ENCODE measurements at places on chromosomes 2 and 18.

DNA sequence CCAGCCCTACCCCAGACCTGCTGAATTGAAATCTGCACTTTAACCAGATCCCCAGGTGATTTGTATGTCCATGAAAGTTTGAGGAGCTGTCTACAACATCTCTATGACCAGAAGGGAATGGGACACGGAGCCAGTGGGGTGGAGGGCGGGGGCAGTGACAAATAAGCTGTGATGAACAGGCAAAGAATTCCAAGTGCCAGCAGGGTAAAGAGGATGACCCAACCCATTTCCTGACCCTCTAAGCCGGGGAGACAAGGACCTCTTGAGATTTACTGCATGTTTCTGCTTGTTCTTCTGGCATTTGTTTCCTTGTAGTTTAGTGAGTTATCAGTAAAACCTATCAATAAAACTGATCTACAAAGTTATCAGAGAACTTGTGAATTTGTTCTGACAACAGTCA is 8.7 kb downstream of the TET3 start:
- no peak for DNase-seq

- DNase-seq, result no peak
Measured at GRCh38 chr2:28809927-28810326, 707 bp upstream of the SPDYA start.

GRCh38 chr2:106058469-106059137 is 135.5 kb downstream of the UXS1 start:
- no peak for DNase-seq

DNA sequence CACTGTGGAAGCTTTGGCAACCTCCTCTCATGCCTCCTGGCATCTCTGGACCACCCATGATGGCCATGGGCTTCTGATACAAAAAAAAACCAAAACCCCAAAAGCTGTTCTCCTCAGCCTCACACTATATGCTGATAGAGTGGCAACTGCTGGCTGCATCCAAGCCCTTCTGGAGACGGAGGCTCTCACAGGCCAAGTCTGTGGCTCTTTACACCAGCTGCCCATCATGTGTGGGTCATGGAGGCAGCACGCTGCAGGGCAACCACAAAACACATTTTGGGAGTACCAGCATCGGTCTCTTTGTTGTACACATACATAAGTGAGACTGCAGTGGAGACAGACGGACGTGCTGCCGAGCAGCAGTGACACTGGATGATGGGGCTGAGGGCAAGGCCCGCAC is 45.3 kb downstream of the SP110 start:
- DNase-seq, result no peak

DNA sequence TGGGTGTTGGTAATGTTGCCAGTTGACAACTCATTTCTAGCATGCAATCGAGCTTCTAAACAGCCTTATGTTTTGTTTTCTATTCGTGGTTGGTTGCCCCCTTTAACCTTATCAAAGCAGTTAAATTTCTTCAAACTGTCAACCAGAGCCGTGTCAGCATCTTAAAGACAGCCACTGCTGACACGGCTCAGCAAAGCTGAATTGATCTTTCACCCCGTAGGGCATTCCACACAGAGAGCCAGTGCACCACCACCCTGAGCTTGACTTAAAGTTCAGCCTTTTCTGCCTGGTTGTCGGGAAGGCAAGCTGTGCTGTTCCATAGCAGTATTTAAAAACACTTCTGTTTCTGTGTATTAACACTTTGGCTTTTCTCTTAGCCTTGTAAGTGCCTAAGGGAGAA is 355.0 kb upstream of the CHST9 start:
- no peak for DNase-seq

DNA sequence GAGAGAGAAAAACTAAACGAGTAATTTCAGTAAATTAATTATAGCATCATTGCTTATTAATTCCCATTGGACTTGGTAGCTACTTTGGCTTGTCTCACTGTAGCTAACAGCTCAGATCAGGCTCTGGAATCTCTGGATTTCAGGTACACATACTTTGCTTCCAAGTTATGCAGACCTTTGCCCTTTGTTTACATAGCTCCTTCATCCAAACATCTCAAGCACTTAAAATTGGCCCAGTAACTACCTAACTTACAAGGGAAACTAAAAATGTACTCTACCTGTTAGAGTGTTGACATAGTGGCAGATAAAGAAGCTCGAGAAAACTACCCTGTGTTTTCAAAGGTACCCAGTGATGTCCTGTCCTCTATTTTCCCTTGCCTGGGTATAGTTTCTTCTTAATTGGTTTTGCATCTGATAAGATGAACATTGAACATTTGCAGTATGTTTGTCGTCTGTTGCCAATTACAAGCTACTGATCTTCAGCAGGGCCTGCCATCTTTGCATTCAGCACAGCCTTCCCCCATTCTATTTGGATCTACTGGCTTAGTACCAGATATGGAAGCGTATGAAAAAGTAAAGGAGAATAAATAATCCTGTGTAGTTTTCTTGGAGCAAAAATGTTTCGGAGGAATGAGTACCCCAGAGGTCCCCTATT is 601.5 kb upstream of the FANCL start:
- DNase-seq, result no peak

- DNase-seq, result no peak
Measured at GRCh38 chr2:73283545-73284295, 558 bp downstream of the FBXO41 start.

DNA sequence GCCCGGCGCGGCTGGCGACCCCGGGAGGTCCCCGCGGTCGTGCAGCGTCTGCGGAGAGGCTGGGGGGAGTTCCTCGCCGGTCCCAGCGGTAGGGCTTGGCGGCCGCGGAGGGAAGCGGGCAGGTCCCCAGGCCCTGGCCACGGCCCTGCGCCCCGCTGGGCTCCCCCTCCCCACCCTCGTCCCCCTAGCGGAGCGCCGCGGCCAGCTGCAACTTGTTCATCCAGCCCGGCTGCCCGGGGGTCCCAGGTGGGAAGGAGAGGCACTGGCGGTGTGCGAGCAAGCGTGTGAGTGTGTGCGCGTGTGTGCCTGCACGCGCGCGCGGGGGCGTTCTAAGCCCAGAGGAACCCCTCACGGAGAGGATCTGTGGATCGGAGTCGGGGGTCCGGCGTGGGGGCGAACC is 1.3 kb downstream of the PTPRM start:
- DNase-seq, result no peak

DNA sequence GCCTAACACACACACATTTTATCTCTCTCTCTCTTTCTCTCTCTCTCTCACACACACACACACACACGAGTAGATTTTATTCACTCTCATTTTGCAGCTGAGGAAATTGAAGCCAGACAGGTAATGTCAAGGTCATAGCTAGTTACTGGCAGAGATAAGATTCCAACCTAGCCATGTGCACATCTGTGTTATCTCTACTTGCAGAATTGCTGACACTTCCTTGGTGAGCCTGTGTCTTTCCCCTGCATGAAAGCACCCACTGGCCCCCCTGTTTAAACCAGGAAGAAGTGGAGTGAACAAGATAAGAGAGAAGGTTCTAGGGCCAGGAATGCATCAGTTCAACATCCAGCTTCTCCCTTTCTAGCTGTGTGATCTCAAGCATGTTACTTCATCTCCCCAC is 423.7 kb downstream of the TXNL1 start:
- no peak for DNase-seq

DNA sequence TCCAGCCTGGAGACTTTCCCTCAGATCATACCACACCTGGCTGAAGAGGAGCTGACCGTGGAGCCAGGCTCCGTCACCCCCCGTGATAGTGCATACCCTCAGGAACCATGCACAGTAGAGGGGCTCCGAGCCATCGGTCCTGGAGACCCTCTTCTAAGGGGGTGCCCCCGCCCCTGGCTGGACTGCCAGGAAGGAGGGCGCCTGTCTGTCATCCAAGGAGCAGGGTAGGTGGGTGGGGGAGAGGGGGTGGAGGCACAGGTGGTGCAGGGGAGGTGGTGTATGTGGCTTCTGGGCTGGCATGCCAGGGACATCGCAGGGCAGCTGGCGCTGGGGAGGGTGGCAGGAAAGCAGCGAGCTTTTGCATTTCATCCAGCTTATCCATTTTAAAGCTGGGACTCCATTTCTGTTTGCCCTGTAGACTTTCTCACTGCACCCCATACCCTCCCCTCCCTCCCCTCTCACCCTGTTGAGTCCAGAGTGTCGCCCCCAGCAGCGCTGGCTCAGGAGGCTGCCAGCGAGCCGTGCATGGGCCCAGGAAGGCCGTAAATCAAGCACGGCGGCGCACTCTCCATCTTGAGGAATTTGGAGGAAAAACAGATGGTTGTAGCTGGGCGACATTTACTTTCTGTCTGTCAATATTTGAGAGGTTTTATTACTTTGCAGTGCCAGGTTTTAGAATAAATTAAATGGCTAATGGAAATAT is 56.2 kb upstream of the HS6ST1 start:
- DNase-seq, result no peak

GRCh38 chr2:134866498-134867099 is 28.2 kb downstream of the ACMSD start:
- no peak for DNase-seq

DNA sequence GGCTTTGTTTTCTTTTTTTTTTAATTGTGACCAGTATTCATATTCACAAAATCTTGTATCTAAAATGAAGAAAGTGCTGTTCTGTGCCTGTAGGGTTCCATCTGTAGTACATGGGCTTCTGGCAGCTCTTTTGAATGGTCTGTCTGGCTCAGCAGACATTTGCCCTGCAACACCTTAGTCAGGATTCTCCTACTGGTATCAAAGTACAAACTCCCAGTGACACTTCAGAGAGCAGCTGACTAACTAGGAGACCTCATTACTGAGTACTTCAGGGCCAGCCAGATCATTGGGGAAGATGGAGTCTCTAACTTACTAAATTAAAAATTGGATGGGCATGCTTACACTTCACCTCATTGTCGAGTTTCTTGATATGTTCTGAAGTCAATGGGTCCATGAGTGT is 39.7 kb downstream of the GRHL1 start:
- no peak for DNase-seq

Measured in C1 segment of cervical spinal cord (tissue), 14 donors.